Colonic mucosa (tissue), 4 donors: ENCODE measurements at places on chromosomes 13 and 19. TPM values are rescaled to one million over a fixed set of nuclear protein-coding genes. Genes with fewer than 3 reads are reported as not detected.

P2RY11 gene
- 16.7 TPM for total RNA-seq

PPM1N gene
- total RNA-seq: 1.7 TPM

PRR22 gene
- 1.4 TPM for total RNA-seq

DNA sequence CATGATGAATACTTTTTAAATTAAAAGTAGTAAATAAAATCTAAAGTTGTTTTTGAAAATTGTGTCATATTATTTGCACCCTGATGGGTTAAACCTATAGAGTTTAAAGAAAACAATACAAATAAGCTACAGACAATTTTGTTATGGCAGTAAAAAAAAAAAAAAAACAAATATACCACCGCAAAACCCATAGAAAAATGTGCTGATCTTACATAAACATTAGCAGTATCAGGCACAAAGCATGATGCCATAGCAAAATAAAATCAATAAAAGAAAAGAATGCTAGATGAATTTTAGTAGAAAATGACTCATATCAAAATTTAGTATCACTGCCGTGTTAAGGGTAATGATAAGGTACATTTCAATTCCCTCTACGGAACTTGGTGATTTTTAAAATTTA is 826.0 kb downstream of the SLITRK1 start:
- DNase-seq: no peak

GRCh38 chr13:27483421-27483820 is 33.1 kb upstream of the MTIF3 start:
- no peak for DNase-seq

DNA sequence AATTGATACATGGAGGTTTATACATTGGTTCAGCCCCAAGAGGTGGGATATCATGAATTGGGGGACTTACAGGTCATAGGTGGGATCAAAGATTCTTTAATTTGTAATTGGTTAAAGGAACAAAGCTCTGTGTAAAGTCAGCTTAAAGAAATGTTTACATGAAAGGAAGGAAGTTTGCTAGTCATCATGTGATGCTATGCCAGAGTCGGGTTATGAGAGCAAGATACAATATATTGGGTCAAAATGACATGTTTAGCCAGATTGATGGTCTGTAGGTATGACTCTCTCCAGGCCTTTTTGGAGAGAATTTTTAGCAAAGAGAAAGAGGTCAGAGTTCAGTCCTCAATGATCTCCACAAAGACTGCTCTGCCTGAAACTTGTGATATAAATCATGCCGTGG is 5.3 kb upstream of the CYSLTR2 start:
- DNase-seq: no peak
